ENCODE measurements at places on chromosomes 4 and X.

- DNase-seq, result no peak
Measured at GRCh38 chrX:150229030-150229429, 134.1 kb upstream of the MAMLD1 start.

- DNase-seq, result no peak
Measured at GRCh38 chrX:139974471-139974870, 9.2 kb upstream of the CXorf66 start.

GRCh38 chr4:98976716-98977115, 18.8 kb upstream of the METAP1 start:
- no peak for DNase-seq

GRCh38 chr4:13481569-13481968, 2.6 kb downstream of the RAB28 start:
- DNase-seq, result no peak

DNA sequence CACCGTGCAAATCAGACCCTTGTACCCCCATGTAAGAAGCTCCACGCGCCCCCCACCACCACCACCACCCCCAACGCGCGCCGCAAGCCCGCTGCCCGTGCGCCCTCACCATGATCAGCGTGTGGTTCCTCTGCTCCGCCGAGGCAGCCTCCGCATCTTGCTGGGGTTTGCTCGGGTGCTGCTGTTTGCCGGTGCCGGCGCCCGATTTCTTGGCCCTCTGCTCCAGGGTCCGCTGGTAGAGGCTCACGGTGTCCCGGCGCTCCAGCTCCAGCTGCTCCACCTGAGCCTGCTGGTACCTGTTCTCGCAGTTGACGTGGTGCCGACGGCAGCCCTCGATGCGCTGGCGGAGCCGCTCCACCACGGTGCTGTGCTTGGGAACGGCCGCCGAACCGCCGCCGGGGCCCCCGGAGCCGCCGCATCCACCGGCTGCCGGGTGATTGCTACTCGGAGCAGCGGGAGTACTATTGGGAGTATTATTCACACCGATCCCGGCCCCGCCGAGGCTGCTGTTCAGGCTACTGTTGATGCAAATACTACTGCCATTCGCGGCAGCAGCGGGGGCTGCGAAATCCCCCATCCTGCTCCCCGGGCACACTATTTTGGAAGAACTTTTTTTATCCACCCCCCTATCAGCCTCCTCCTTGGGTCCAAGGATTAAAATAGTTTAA, 1.1 kb downstream of the MAML3 start:
- DNase-seq, result no peak

DNA sequence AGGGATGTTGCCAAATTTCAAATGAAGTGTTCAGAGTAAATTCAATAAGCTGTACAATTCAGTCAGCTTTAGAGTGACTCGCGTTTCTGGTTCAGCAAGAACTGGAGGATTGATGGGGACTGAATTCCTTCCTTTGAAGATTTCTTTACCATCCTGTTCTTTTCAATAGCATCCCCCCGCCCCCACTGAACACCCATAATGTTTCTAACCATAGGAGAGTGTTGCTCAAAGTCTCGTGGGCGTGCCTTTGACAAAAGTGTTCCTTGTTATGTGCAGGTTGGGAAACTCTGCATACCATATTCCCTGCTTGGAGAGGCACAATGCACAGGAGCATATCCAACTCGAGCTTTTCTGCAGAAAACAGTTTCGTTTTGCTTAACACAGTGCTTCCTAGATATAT, 323.5 kb upstream of the CASK start:
- DNase-seq, result no peak

DNA sequence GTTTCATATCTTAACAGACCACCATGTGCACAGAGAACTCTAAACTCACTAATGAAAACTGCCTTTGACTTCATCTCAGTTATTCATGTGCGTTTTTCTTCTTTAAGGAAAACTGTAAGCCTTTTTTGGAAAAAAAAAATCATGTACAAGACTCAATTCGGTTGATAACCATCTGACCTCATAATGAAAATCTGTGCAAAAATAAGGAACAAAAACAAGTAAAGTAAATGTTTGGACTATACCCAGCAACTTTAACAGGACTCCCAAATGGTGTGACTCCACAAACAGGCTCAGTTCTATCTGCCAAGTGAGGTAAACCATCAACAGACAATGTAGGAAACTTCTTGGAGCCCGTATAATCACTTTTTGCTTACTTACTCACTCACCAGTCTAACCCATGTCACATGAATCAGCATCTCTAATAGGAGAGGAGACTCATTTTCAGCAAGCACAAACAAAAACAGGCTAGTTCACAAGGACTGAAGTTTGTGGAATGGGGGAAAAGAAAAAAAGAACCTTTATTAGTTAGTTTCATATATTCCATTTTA, 9.3 kb downstream of the APOO start:
- DNase-seq, result no peak

GRCh38 chrX:78618987-78619386, 40.1 kb downstream of the RTL3 start:
- no peak for DNase-seq

DNA sequence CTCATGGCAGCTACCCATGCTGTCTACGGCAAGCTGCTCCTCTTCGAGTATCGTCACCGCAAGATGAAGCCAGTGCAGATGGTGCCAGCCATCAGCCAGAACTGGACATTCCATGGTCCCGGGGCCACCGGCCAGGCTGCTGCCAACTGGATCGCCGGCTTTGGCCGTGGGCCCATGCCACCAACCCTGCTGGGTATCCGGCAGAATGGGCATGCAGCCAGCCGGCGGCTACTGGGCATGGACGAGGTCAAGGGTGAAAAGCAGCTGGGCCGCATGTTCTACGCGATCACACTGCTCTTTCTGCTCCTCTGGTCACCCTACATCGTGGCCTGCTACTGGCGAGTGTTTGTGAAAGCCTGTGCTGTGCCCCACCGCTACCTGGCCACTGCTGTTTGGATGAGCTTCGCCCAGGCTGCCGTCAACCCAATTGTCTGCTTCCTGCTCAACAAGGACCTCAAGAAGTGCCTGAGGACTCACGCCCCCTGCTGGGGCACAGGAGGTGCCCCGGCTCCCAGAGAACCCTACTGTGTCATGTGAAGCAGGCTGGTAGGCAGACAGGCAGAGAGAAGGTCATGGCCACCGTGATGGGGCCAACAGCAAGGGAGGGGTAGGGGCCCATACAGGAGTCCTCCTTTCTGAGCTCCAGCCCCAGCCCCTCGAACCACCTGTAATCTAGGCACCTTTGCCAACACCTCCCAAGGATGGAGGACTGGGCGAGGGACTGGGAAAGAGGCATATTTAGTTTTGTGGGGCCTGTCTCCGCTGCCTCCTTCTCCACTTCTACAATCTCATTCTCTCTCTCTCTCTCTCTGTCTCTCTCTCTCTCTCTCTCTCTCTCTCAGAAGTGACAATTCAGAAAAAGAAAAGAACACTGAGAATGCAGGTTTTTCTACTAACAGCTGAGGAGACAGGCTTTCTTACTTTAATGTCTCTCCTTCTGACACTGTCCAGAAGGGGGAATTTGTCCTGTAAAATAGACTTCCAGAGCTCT, 4.7 kb upstream of the TSPYL2 start:
- DNase-seq, result no peak

DNA sequence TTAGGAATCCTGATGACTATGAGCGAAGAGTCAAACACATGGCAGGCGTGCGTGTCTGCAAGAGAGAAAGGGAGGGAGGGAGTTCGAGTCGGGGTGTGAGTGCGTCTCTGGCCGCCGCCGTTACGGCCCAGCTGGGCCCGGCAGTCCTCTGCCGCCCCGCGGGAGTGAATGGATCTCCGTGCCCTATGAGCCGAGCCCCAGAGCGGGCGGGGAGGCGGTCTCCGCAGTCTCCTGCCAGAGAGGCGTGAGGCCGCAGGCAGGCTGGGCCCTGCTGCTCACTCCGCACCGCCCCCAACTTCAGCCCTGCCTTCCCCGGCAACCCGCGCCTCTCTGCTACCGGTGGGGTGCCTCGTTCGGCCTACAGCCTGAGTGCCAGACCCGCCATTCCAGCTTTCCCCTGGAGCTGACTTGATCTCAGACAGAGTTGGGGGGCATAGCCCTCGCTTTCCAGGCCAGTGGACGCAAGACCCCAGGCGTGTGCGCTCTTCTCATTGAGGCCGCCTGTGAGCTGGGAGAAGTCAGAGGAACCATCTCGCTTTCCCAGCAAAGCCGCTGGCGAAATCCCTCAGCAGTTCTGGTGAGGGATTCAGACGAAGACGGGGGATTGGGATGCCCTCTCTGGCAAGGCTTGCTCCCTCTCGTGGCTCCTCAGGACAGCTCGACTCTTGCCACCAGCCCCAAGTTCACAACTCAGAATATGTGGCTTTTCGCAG, 1.4 kb downstream of the SLC16A2 start:
- DNase-seq, result peak; percentile 16

GRCh38 chr4:153618833-153619232, 65.2 kb upstream of the TLR2 start:
- no peak for DNase-seq

DNA sequence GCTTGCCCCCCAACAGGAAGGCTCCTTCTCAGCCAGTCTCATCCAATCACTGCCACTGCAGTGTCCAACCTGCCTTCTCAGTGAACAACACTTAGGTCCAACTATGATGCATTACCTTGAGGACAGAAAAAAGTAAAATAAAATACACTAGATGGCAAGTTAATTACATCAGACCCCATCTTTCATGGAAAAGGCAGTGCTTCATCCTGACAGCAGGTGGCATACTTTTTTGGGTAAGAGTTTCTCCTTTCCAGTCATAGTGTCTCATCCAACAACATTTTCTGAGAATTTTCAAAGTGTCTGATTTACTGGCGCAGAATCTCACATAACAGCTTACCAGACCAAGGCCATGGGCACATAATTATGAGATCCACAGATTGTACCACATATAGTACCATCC, 1742.8 kb downstream of the PCDH7 start:
- DNase-seq, result no peak

DNA sequence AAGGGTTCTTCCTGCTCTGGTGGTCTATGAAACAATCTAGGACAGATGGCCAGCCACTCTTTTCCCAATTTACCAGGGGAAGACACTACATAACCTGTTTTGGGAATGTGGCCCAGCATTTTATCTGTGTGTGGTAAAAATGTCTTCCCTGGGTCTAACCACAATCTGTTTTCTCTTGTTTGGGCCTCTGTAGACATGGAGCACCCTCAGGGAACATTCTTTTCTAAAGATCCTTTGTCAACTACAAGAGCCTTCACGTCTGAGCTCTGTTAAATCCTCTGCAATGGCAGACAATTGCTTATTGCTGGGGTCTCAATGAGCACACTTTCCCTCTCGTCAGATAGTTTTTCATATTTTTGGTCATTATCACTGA, 35.5 kb downstream of the PLAC1 start:
- no peak for DNase-seq

DNA sequence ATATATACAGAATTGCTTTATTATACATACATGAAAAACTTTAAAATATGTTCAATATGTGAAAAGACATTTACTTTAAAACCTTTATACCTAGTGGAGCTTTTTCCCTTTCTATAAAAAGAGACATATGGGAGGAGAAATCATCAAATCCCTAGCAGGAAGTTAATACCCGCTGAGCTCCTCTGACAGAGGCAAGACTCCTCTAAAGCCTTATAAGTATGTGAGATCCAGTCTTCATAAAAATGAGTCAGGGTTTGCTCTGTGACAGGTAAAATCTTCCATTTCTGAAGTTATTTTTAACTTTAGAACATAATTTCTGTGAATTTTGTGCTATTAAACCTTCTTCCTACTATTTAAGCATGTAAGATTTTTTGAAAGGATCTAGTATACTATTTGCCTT, 634.4 kb upstream of the AADAT start:
- DNase-seq, result no peak

- no peak for DNase-seq
Measured at GRCh38 chrX:131217989-131218388, 71.1 kb downstream of the IGSF1 start.

DNA sequence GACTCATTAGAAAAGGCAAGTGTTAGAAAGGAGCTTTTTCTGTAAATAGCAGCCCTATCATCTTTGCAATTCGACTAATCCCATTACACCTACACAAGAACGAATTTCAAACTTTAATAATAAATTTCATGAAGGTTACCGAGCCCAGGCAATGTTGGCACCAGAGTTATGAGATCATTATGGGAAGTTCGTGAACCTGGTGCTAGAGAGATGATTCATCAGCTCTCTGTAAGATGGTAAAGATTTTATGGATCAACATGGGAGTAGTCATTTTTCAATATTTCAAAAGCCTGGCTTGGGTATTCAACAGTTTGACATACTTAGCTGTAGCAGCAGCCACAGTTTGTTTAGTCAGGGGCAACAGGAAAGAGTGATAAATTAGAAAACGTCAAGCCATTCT, 35.8 kb downstream of the AMELX start:
- no peak for DNase-seq

DNA sequence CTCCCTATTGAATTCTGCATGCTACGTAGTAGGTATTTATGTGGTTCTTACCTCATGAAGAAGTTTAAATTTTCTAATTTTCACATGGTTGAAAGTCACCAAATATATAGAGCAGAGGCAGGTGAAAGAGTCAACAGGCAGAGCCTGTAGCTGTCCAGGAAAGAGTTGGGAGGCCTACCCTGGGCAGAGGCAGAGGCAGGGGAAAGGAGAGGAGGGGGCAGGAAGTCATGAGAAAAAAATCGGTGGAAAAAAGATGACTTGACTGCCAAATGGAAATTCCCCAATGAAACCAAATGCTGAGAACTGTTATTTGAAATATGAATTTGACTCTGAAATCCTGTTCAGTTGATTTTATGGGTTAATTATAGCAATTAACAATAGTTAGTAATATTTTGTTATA, 23.1 kb upstream of the GPR34 start:
- DNase-seq, result no peak

GRCh38 chr4:75343333-75343732, 170.9 kb downstream of the RCHY1 start:
- DNase-seq, result no peak

DNA sequence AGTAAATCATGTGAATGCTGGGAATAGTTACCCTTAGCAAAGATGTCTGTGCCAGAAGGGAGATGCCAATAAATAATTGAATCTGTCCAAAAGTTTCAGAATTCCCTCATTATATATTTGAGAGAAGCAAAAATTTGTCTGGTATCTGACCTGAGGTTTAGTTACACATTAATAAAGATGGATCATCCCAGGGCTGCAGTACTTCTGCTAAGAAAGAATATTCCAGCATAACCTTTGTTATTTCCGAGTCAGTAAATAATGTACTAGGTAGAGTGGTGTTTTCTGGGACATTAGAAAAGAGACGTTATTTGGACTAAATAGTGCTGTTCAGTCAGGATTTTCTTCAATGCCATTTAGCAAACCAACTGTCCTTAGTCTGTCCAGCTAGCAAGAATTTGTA, 26.4 kb downstream of the ADD1 start:
- no peak for DNase-seq

Measured in astrocyte of the cerebellum (primary cell).